ENCODE measurements at places on chromosomes 12 and 14. TPM values are rescaled to one million over a fixed set of nuclear protein-coding genes. Genes with fewer than 3 reads are reported as not detected.

GRCh38 chr14:44428231-44428945 lies 78.7 kb downstream of the FSCB start:
- H3K4me3 ChIP-seq = no peak overlapping the region
- DNase-seq = no peak
- H3K36me3 ChIP-seq = no peaks in the 10 kb centered on the region
- no peak overlapping the region for H3K27ac ChIP-seq

GRCh38 chr14:26841326-26841725 lies 243.5 kb upstream of the NOVA1 start:
- H3K27me3 ChIP-seq = no peaks in the 10 kb centered on the region
- H3K4me3 ChIP-seq = no peak overlapping the region
- H3K36me3 ChIP-seq = no peaks in the 10 kb centered on the region
- no peak for DNase-seq

GRCh38 chr12:72081777-72082176 lies 143.1 kb downstream of the TPH2 start:
- H3K36me3 ChIP-seq = no peaks in the 10 kb centered on the region
- no peaks in the 10 kb centered on the region for H3K4me1 ChIP-seq
- H3K27me3 ChIP-seq = no peaks in the 10 kb centered on the region
- no peak overlapping the region for H3K27ac ChIP-seq

- H3K27me3 ChIP-seq = no peaks in the 10 kb centered on the region
- no peak overlapping the region for H3K4me3 ChIP-seq
- no peak for DNase-seq
- H3K27ac ChIP-seq = no peak overlapping the region
- H3K36me3 ChIP-seq = no peaks in the 10 kb centered on the region
These were observed 41.0 kb upstream of the GRIP1 start for GRCh38 chr12:66719862-66720261.

GRCh38 chr14:21795456-21795855 lies 121.8 kb upstream of the OR4E1 start:
- no peaks in the 10 kb centered on the region for H3K4me1 ChIP-seq
- no peaks in the 10 kb centered on the region for H3K27me3 ChIP-seq
- H3K27ac ChIP-seq = no peak overlapping the region
- DNase-seq = no peak

DNA sequence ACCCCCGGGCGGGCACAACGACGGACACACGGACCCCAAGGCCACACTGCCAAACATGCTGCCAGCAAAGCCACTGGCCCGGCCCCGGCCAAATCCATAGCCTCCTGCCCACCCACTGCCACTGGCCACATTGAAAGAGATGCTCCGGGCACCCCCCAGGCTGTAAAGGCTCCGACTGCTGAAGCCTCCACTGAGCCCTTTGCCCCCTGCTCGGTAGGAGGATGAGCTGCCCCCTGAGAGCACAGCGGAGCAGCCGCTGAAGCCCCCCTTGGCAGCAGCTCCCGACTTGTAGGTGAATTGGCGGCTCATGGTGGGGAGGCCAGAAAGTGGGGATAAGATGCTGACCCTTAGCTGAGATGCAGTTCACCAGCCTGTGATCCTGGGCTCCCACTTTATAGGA lies at the start of gene KRT73:
Gene KRT73, minus strand, starts transcription at position 344 of the 400 bp plus-strand sequence. Its CDS starts 35 bp downstream, at position 309.
- H3K36me3 ChIP-seq = no peaks in the 10 kb centered on the region
- H3K27ac ChIP-seq = no peak within 1 kb of the TSS
- H3K4me1 ChIP-seq = no peaks in the 10 kb centered on the region
- no peaks in the 10 kb centered on the region for H3K27me3 ChIP-seq
- no peak for DNase-seq
- H3K4me3 ChIP-seq = no peak within 1 kb of the TSS

DNA sequence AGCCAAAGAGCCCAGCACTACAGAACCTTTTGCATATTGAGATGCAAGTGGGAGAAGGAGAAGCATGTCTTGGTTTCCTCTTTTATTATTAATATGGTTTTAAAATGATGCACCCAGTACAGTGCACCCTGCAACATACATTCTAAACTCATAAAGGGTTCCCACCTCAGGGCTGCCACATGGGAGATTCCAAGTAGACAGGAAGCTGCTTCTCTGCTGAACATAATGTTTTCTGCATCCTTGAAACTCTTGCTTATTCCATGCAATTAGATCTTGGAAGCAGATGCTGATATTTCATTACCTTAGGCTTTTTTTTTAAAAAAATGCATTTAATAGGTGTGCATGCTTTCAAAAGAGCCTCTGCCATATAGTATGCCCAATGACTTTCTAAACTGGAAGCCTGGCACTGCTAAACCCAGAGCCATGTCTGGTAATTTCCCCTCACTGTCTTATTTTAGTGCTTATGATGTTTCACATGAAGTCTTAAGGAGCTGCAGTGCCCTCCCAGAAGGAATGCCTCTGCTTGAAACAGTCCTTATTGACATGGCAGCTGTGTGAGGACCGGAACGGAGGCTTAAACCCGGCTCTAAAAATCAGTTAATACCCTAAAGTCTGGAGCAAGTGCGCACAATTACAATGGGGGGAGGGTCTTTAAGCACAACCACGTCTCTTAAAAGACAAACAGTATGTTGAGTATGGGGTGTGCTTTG lies 2.0 kb upstream of the SIX1 start:
- H3K4me3 ChIP-seq = no peak overlapping the region
- H3K4me1 ChIP-seq = peaks cover 15% of the 10 kb centered on the region
- no peaks in the 10 kb centered on the region for H3K36me3 ChIP-seq
- H3K27me3 ChIP-seq = no peaks in the 10 kb centered on the region
- DNase-seq = no peak
- H3K27ac ChIP-seq = no peak overlapping the region

DNA sequence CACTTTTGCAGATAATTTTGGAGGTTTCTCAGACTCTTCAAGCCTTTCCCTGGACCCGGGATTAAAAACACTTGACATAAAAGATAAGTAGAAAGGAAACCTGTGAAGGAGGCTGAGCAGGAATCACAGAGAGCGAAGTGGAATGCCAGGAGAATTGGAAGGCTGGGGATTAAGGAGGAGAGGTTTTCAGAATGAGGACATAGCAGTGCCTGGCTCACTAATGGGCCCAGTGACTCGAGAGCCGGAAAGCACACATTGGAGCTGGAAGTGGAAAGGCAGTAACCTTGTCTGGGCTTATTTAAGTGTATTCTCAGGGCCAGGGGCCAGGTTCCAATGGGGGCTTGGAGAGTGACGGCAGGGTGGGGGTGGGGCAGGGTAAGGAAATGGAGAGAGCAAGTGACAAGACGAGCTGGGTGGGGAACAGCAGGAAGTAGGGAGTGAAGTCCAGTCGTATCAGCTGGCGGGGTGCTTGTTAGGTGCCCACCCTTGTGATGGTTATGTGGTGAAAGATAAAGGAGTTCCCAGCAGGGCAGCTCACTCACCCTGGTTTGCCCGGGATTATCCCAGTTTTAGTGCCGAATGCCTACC lies 13.1 kb downstream of the EVL start:
- H3K27ac ChIP-seq = no peak overlapping the region
- H3K4me1 ChIP-seq = peaks cover 4% of the 10 kb centered on the region
- DNase-seq = peak; percentile 9
- H3K36me3 ChIP-seq = no peaks in the 10 kb centered on the region
- no peaks in the 10 kb centered on the region for H3K27me3 ChIP-seq

DNA sequence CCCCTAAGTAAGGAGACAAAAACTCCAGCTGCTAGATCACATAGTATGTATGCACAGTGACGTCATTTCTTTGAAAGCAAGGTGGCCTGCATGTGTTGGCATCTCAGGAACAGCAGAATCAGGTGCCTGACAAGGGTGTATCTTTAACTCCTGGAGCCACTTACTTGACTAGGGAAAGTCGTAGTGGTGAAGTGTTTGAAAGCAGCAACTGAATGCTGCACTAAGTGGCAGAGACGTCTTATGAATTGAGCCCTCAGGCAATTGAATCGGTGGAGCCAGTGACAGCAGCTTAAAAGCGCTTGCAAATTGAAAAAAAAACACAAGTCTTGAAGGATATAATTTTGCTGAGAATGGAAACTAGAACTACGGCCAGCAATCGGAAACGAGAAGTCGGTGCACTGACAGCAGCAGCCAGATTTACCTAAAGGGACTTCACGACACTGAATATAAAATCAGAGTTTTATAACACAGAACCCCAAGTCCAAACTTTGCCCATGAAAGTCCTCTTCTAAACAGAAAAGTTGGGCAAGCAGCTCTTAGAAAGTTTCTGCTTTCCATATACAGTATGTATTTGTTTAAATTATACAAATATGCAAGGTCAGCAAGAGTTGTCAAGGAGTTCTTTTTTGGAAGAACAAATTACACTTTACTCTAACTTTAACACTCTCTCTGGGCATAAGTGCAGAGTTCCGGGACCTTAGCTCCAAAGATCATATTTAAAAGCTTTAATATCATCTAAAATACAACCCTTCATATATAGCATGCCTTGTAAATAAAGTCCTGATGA lies 1.1 kb downstream of the IGF1 start:
- H3K36me3 ChIP-seq = no peaks in the 10 kb centered on the region
- H3K27me3 ChIP-seq = no peaks in the 10 kb centered on the region
- no peaks in the 10 kb centered on the region for H3K4me1 ChIP-seq
- H3K27ac ChIP-seq = peak overlapping the region; percentile 54

- no peak overlapping the region for H3K27ac ChIP-seq
- no peak for DNase-seq
- no peaks in the 10 kb centered on the region for H3K27me3 ChIP-seq
- H3K4me1 ChIP-seq = no peaks in the 10 kb centered on the region
- H3K4me3 ChIP-seq = no peak overlapping the region
These were observed 104.7 kb downstream of the ANO4 start for GRCh38 chr12:100899301-100899700.

DNA sequence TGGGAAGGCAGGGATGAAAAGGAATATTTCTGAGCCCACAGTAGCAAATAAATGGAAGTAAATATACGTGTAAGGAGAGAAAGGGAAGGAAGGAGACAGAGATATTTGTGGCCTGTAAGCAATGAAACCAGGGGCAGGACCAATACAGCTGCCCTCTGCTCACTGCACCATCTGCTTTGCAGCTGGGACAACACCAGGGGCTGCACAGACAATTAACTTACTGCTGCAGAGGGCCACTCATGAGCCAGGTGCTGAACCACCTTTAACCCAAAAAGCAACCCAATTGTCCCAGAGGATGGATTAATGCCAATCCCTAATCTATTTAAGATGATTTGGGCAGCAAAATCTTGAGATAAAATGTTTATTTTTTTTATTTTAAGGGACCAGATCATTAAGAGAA lies 30.6 kb upstream of the TMX1 start:
- no peaks in the 10 kb centered on the region for H3K27me3 ChIP-seq
- no peak for DNase-seq
- H3K36me3 ChIP-seq = no peaks in the 10 kb centered on the region
- no peak overlapping the region for H3K27ac ChIP-seq
- H3K4me3 ChIP-seq = no peak overlapping the region
- peaks cover 25% of the 10 kb centered on the region for H3K4me1 ChIP-seq

- no peak for DNase-seq
- no peaks in the 10 kb centered on the region for H3K27me3 ChIP-seq
- no peaks in the 10 kb centered on the region for H3K4me1 ChIP-seq
- H3K36me3 ChIP-seq = no peaks in the 10 kb centered on the region
These were observed 42.1 kb upstream of the FZD10 start for GRCh38 chr12:130120012-130120805.

- no peak for DNase-seq
- no peak overlapping the region for H3K4me3 ChIP-seq
- H3K27me3 ChIP-seq = no peaks in the 10 kb centered on the region
- peaks cover 4% of the 10 kb centered on the region for H3K4me1 ChIP-seq
- H3K36me3 ChIP-seq = no peaks in the 10 kb centered on the region
- no peak overlapping the region for H3K27ac ChIP-seq
These were observed 2.0 kb downstream of the SYT10 start for GRCh38 chr12:33437598-33437997.

- no peaks in the 10 kb centered on the region for H3K4me1 ChIP-seq
- no peak overlapping the region for H3K27ac ChIP-seq
- DNase-seq = no peak
- no peaks in the 10 kb centered on the region for H3K27me3 ChIP-seq
These were observed 39.6 kb downstream of the ARL1 start for GRCh38 chr12:101368016-101368415.

- H3K4me1 ChIP-seq = no peaks in the 10 kb centered on the region
- no peaks in the 10 kb centered on the region for H3K27me3 ChIP-seq
- no peak overlapping the region for H3K27ac ChIP-seq
- DNase-seq = no peak
- no peak overlapping the region for H3K4me3 ChIP-seq
- H3K36me3 ChIP-seq = no peaks in the 10 kb centered on the region
These were observed 754.1 kb downstream of the NOVA1 start for GRCh38 chr14:25843481-25844470.

- peaks cover 23% of the 10 kb centered on the region for H3K4me1 ChIP-seq
- peak overlapping the region; percentile 74 for H3K27ac ChIP-seq
- H3K27me3 ChIP-seq = no peaks in the 10 kb centered on the region
- peak overlapping the region; percentile 56 for H3K4me3 ChIP-seq
- peak; percentile 80 for DNase-seq
- H3K36me3 ChIP-seq = no peaks in the 10 kb centered on the region
These were observed 30.7 kb downstream of the P2RX4 start for GRCh38 chr12:121240484-121241101.

DNA sequence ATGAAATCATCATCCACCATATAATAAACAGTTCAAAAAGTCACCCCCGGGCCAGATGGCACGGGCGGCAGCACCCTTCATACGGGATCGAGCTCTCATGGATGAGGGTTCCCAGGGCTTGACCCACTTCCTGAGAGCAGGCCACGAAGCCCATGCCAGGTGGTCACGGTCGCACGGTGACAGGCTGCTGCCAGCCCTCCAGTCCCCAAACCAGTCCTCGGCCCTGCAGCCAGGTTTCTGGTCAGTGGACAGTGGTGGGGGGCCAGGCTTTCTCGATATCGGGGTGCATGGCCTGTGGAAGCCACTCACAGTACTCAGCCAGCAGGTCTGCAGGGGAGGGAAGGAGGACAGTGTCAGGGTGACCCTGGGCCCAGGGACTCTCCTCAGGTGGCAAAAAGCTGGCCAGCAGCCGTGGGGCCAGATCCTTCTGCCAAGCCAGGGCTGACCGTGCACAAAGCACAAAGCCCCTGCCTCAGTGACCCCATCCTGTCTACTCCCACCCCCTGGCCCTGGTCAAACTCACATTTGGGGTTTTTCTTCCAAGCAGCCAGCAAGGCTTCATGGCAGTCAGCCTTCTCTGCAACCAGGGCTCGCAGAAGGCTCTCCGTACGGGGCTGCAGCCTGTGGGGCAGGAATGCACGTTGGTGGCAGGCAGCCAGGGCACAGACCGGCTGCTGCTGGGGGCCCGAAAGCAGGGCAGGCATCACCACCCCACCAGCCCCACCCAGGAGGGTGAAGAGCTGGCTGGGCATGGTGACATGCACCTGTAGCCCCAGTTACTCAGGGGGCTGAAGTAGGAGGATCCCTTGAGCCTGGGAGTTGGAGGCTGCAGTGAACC lies 33.3 kb upstream of the UBC start:
- H3K27ac ChIP-seq = no peak overlapping the region
- no peaks in the 10 kb centered on the region for H3K27me3 ChIP-seq
- no peak for DNase-seq
- no peak overlapping the region for H3K4me3 ChIP-seq

ENDOU gene
- polyA plus RNA-seq = 0.21 TPM

CD163L1 gene
- polyA plus RNA-seq = 8.8 TPM

SLC48A1 gene
- polyA plus RNA-seq = 21.0 TPM

MANSC4 gene
- polyA plus RNA-seq = 1.1 TPM

SPIC gene
- polyA plus RNA-seq = not detected

DHRS2 gene
- 4.1 TPM for polyA plus RNA-seq

TPPP2 gene
- 490 TPM for polyA plus RNA-seq

PLCZ1 gene
- 62.8 TPM for polyA plus RNA-seq
